Lower leg skin (tissue), 4 donors: ENCODE measurements at places on chromosomes 6 and 20.
A peak's percentile ranks its signal among the peaks of the same experiment; 100 is the strongest.

- no peak for DNase-seq
Observed at GRCh38 chr6:165984729-165985275, 182.8 kb downstream of the TBXT start.

DNA sequence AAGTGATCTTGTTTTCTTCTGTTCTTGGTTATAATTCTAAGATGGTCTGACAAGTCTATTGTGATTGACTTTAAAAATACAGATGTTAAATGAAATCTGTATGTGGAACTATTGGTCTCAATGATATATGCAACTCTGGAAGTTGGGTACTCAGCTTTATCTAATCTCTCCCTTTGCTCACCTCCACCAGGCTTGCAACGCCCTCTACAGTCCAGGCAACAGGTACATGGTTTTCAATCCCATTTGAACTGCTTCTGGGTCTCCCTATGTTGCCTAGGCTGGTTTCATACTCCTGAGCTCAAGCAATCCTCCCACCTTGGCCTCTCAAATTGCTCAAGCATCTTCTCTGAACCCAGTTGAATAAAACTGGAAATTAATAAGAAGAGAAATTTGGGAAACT is 25.6 kb upstream of the HLA-DQB1 start:
- DNase-seq: no peak

DNA sequence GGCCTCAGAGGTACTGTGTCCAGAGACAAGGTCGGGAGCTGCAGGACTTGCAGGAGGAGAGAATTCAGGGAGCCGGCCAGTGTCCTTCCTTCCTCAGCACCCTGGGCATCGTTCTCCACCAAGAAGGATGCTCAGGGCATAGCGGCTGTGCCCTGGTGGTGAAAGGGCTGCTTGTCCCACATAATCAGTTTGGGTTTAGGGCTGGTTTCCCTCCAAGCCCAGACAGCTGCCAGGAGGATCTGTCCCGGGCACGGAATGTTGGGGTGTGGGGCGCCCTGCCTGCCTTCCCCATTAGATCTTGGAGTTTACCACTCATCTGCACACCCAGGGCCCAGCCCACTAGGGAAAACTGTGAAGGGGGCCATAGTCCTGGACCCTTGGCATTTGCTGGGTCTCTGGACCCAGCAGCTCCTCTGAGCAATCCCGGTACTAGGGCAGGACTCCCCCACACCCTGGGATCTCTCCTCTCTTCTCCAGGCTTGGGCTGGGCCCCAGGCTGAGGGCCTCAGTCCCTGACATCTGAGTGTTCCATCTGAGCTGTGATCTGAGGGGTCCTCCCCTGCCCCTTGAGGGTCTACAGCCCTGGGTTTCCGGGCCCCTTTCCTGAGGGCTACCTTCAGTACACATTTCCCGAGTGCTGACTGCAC is 18.6 kb upstream of the SPDEF start:
- DNase-seq: no peak

GRCh38 chr6:168834042-168834587 is 393.1 kb downstream of the SMOC2 start:
- DNase-seq: no peak

- DNase-seq: no peak
Observed at GRCh38 chr20:21796059-21796458, 90.6 kb downstream of the PAX1 start.

GRCh38 chr20:3000852-3001523 is 42.4 kb upstream of the GNRH2 start:
- no peak for DNase-seq

DNA sequence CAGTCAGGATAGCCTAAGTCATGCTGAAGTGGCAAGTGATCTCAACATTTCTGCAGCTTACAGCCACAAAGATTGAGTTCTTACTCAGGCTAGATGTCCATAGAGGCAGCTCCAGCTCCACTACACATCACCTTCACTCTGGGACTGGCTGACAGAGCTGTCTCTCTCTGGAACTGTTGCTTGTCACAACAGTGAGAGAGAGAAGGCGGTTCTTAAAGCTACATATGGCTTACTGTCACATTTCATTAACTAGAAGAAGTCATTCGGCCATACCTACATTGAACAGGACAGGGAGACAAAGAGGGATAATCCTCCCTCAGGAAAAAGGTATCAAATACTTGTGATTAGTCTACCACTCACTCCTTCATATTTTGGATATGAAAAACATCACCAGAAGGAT is 914.9 kb upstream of the FLRT3 start:
- no peak for DNase-seq

- no peak for DNase-seq
Observed at GRCh38 chr20:24651171-24651975, 181.9 kb downstream of the SYNDIG1 start.

GRCh38 chr20:48026981-48027592 is 241.8 kb upstream of the SULF2 start:
- no peak for DNase-seq

DNA sequence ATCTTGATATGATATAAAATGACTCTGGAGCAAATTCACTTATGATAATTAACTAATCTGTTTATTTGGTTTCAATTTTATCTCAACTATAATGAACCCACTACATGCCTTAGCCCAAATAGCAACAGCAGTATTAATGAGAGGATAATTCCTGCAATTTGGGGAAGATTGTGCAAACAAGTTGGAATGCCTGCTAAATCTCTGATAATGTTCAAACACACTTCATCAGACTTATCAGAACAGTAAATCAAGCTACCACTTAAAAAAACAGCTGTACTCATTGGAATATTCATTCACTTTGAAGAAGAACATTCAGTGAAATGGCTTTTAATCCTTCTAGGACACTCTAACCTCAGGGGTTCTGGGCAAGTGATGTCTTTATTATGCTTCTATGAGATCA is 85.4 kb downstream of the CBLN4 start:
- no peak for DNase-seq

GRCh38 chr6:39091220-39091619 is 23.8 kb downstream of the SAYSD1 start:
- no peak for DNase-seq

DNA sequence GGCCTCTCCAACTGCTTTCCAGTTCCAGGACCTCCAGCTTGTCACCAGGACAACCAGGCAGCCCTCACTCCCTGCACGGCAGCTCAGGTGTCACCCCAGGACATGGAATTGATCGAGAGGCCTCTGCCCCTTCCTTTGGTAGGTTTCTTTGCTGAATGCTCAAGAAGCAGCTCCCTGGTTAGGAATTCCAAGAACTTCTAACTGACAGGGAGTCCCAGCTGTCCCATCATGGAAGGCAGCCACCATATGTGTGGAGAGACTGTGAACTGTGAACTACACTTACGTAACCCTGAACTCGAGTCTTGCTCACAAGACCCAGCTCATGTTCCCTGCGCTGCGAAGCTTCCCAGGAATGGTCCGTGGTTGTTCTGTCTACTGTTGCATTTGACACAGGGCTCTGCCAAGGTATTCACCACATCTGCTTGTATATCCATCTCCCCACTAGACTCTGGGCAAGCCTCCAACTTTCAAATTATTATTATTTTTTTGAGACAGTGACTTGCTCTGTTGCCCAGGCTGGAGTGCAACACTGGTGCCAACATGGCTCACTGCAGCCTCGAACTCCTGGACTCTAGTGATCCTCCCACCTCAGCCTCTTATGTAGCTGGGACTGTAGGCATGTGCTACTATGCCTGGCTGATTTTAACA is 35.7 kb downstream of the MGME1 start:
- peak; percentile 68 for DNase-seq

- peak; percentile 56 for DNase-seq
Observed at GRCh38 chr20:46362921-46363867, 43.2 kb downstream of the ELMO2 start.

DNA sequence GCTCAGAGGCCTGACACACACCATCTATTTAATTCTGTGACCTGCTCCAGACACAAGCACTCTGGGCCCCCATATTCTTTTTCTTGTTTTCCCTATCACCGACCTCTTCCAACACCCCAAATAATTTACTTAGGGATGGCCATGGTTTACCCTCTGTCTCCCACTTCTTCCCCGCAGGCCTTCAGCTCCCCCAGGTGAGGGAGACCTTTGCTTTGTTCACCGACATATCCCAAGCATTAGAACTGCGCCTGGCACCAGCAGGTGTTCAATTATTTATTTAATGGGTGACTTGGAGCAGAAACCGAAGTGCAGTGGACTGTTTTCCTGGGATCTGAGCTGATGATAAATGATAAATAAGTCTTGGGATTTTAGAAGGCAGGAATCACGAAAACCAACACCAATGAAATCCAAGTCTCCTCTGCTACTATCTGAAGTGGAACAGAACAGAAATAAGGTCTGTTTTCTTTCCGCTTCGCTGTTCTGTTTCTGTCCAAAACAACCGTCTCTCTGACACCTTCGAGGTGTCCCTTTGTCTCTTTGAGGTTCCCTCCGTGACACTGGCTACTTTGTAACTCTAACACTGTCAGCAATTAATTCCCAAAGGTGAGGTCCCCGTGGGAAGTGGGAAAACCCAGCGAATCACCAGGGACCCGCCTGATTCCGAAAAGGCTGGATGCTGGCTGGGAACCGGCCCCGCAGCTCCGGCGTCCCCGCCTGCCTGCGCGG is 1.1 kb upstream of the RIN2 start:
- DNase-seq: peak; percentile 56

GRCh38 chr6:3729603-3730344 is 21.7 kb downstream of the PXDC1 start:
- no peak for DNase-seq

GRCh38 chr6:138607478-138608433 is 108.5 kb upstream of the NHSL1 start:
- DNase-seq: no peak

GRCh38 chr6:112180095-112180820 is 74.1 kb downstream of the LAMA4 start:
- no peak for DNase-seq

- DNase-seq: no peak
Observed at GRCh38 chr6:33279971-33280511, 3.1 kb downstream of the B3GALT4 start.

DNA sequence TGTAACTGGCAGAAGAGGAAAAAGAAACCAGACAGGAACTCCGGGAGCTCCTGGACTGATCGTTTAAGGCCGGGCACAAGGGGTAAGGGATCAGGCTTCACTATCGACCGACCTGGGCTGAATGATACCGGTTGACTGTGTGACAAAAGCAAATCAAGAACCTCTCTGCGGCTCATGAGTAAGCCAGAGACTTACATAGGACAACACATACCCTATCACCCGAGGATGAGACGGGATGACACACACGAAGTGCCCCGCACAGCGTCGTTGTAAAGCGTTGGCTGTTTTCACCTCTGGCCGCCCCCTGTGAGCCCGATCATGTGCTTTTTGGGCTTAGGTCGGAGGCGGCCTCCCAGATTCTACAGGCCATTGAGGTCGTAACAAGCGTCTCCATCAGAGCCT is 695 bp upstream of the TGIF2 start:
- DNase-seq: no peak
